ENCODE measurements at places on chromosomes 3 and 15.

GRCh38 chr15:62737551-62737950 lies 305.0 kb upstream of the TPM1 start:
- DNase-seq, result no peak

DNA sequence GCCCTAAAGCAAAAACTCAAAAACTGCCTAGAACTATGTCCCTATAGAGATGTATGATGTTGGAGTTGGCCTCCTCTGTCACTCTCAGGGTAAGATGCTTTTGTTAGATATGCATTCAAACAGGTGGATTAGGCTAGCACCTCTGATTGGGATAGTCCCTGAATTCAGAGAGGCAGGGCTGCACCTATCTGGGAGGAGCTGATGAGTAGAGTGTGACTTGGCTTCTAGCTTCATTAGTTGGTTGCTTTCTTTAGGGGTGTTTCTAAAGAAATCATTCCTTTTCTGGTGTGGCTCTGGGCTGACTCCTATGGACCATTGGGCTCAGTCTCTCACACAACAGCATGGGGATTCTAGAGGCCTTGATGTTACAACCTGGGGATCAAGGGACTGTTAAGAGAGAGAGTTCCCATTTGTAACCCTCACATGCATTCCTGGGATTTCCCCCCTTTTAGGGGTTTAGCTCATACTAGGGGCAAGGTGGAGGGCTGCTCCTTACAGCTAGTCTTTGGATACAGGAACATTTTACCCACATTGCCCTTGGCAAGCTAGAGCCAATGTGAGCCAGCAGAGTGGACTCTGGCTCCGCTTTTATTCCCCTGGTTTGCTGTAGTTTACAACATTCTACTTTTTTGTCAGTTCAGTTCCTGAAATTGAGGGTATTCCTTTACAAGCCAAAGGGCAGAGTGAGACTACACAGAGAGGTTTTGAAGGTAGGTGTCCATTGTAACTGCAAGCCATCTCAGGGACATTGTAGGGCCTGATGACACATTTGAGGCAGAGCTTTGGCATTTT lies 7.5 kb downstream of the ZNF592 start:
- DNase-seq, result no peak

DNA sequence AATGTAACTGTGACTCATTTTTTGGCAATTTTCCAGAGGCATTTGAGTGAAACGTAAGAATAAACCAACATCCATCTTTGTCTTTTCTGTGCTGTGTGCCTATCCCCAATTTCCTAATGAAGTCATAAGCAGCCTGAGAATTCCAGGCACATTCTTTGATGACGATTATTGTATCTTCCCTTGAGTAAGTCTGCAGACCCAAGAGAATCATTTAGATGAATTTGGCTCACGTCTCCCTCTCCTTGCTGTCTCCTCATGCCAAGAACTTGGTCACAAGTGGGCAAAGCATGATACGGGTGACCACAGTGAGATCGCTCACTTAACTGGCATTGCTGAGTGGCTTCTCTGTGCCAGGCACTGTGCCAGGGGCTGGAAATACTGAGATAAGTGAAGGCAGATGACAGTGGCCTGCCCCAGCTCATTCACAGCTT lies 384.5 kb upstream of the IL12A start:
- no peak for DNase-seq

- DNase-seq, result no peak
Observed at GRCh38 chr3:12901623-12902045, 60.3 kb upstream of the RPL32 start.

GRCh38 chr3:38281895-38282686 lies at the start of gene SLC22A14:
Gene SLC22A14 (plus strand): TSS chr3:38282294. CDS start chr3:38306027, 23,733 bp downstream.
- DNase-seq, result no peak

DNA sequence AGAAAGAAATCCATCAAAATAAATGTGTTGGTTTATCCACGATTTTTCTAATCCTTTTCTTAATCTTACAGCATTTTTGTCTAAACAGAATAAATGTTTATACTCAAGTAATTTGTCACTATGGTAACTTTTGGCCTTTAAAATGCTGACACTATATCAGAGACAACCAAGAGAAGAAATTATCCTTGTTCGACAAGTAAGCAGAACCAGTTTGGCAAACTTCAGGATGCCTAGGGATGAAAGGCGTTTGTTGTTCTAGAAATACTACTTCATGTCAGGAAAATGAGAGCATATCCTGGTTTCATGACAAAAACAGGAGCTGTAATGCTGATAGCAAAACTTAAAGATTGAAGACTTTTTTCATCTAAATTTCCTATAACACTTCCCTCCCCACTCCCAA lies 308.0 kb upstream of the ATP11B start:
- DNase-seq, result no peak

DNA sequence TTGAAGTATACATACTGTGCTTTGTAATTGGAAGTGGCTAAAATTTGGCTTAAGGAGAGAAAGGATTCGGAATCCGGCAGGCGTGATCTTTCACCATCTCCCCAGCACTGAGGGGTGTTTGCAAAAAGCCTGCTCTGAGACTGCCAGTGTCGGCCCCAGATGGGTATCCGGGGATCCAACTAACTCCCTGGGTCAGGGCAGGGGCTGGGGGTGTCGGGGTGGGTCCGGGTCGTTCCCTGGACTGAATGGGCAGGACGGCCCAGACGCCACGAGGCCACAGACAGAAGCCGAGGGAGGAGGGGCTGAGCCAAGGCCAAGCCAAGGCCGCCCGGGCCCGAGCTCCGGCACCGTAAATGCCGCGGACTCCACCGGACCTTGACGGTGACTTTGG lies 349 bp downstream of the PPIB start:
- DNase-seq, result no peak

DNA sequence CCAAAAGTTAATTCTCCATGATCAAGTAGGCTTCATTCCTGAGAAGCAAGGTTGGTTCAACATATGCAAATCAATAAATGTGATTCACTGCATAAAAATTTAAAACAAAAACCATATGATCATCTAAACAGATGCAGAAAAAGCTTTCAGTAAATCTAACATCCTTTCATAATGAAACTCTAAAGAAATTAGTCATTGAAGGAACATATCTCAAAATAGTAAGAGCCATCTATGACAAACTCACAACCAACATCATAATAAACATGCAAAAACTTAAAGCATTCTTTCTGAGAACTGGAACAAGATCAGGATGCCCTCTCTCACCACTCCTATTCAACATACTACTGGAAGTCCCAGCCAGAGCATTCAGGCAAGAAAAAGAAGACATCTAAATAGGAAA lies 254.1 kb downstream of the AGBL1 start:
- DNase-seq, result no peak

DNA sequence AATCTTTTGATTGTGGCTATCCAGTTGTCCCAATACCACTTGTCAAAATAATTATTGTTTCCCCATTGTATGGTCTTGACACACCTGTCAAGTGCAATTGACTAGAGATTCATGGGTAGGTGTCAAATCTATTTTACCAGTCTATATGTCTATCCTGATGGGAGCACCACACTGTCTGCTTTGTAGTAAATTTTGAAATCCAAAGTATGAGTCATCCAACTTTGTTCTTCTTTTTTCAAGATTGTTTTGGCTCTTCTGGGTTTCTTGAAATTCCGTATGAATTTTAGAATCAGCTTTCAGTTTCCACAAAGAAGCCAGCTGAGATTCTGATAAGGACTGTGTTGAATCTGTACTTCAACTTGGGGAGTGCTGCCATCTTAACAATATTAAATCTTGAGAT lies 71.9 kb downstream of the CSNK1G1 start:
- peak; percentile 49 for DNase-seq

GRCh38 chr3:149152420-149152819 lies 23.0 kb downstream of the HPS3 start:
- DNase-seq, result peak; percentile 45

DNA sequence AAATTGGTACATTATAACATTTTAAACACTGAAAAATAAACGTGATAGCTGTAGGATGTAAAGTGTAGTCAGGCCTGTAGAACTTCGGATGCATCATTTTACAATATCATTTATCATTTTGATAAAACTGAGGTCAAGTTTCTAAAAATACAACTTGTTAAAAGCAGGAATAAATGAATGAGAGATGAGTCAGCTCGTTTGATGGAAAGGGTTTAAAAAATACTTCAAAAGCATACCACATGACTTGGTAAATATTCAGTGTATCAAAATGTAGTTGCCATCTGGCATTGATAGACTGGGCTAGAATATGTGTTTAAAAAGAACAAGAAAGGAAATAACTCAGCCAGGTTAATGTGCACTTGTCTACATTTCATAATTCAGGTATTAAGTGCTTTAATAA lies 357.0 kb downstream of the TIGIT start:
- no peak for DNase-seq

DNA sequence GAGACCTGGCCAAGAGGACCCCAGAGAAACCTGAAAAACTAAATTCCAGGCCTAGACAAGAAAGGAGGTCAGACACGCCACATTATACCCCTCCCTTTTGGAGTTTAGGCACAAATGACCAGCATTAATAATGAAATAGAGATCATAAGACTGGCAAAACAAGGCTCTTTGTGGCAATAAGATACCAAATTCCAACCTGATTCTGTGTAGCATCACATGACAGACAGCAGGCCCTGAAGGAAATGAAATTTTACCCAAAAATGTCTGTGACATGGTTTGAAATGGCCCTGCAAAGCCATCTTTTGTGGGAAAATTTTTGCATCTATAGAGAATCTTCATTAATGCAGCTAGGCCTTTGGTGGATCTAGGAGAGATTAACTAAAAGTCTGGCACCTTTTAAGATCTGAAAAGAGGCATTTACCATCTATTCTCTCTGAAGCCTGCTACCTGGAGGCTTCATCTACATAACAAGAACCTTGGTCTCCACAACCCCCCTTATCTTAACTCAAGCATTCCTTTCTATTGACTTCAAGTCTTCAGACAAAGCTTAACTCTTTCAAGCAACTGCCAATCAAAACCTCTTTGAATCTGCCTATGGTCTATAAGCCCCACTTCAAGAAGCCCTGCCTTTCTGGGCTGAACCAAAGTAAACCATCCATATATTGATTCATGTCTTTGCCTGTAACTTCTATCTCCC lies 8.0 kb downstream of the FAM174B start:
- DNase-seq, result no peak

DNA sequence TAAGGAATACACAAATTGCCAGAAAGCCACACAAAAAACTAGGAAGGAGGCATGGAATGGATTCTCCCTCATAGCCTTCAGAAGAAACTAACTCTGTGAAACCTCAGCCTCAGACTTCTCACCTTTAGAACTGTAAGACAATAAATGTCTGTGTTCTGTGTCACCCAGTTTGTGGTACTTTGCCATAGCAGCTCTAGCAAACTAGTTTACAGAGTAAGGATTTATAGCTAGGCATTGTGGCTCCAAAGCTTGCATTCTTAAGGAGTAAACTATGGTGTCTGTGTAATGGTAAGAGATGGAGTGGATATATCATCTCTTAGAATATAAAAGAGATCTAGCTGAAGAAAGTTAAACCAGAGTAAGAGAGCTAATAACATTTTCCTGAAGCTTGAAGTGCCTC lies 18.9 kb downstream of the EPHA6 start:
- DNase-seq, result no peak

DNA sequence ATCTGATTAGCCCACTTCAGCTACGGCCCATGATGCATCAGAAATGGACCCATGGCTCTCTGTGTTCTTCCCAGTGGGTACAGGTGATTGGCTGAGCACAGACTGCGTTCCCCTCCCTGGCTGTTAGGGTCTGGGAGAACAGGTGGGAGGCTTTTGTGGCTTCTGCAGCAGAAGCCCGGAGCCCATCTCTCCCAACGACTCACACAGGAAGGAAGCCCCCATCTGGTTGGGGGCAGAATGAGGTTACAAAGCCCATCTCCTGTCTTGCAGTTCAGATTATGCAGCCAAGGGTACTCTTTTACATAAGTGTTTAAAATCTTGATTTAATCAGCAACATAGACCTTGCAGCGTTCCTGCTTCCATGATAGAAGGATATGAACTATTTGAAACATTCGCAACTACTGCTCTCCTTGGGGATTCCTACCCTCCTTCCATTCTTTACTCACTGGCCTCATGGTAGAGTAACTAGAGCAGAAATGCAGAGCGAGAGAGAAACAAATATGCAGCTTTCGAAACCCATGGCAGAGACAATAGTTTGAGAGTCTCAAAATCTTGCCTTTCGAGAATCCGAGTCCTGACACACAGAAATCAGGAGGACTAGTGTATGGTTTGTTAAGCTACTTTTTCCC lies 291.3 kb downstream of the TLE3 start:
- no peak for DNase-seq

GRCh38 chr15:43299411-43299810 lies 31.0 kb downstream of the LCMT2 start:
- no peak for DNase-seq

GRCh38 chr3:23537101-23537551 lies 268.6 kb upstream of the UBE2E1 start:
- DNase-seq, result no peak

DNA sequence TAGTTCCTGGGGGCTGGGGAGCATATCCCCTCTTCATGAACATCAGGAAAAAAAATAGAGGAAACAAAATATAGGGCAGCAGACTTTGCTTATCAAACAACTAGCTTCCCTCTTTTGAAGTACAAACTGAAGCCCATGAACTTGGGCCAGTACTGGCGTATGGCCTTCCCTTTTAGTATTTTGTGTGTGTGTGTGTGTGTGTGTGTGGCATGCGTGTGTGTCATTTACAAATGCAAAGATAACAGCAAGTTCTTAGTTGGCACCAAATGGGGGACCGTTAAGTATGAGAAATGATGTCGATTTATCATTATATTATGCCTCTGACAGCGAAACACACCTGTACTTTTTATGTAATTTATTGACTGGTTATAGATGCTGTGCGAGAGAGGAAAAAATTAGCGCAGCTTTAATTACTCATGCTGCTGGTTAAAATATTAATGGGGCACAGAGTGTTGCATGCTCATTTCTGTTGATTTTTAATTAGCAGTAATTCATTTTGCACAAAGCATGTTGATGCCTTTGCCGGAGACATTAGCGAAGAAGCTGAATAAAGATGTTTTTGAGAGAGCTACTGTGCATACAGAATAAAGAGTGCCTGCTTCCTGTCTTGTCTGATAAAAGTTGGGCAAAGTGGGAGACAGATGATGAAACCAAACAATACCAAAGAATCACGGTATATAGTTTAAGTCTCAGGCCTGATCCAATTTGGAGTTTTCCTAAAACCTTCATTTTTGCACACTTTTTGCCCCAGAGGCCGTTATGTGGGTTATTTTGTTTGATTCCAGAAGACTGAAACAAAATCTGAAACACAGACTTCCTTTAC lies 297.1 kb downstream of the SATB1 start:
- DNase-seq, result peak; percentile 59

GRCh38 chr3:50467919-50468318 lies 35.5 kb downstream of the CACNA2D2 start:
- no peak for DNase-seq

All from suppressor macrophage (primary cell).